ENCODE measurements at places on chromosomes 7 and 10.

DNA sequence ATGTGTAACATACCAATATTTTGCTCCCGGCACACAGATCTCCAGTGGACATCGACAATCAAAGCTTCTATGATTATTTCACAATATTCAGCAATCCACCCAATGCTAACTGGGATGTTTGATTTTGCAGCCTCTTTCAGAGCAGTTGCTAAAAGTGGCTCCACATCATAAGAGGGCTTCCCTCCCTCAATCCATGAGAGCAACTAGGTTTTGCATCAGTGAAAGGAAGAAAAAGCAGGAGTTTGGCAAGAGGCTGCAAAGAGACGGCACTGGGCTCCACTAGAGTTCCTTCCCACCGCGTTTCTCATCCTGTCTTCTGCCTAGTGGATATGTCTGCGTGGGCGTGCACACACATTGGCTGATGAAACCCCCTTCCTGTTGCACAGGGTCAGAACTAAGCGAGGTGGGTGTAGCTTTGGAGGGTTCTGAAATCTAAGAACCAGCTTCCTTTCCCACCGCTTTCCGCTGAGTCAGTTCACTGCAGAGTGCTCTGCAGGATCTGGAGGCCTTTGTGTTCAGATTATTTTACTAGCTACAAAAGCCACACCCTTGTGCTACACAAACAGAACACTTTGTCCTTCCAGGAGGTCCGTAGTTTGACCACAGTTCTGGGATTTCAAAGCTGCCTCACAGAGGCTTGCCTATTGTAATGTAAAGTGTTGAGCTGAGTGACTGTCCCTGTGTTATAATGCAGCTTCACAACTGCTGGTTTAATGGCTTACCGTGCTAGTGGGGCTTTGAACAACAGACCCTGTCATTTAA, 28.1 kb downstream of the ARL4A start:
- DNase-seq: peak; percentile 93

DNA sequence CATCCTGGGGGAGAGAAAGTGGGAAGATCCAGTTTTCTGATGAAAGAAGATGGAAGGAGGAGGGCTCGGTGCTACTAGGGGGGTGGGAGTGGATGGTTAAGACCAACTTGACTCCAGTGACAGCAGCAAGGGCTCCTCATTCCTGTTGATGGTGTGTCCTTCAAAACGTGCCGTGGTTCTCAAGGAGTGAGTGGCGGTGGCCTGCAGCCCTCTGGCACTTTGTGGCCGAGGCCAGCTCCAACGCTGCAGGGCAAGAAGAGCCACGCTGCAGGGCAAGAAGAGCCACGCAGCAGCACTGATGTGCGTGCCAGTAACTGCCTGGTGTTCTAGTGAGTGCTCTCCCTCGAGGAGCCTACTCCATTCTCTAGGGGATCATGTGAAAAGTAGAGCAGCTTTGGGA, 72.1 kb downstream of the GRK5 start:
- no peak for DNase-seq

GRCh38 chr7:8363407-8364015, 69.9 kb upstream of the NXPH1 start:
- DNase-seq: no peak

GRCh38 chr10:68543004-68543918, 15.9 kb upstream of the SLC25A16 start:
- DNase-seq: peak; percentile 77

- peak; percentile 61 for DNase-seq
Observed at GRCh38 chr10:10293481-10293951, 724.2 kb upstream of the CELF2 start.

DNA sequence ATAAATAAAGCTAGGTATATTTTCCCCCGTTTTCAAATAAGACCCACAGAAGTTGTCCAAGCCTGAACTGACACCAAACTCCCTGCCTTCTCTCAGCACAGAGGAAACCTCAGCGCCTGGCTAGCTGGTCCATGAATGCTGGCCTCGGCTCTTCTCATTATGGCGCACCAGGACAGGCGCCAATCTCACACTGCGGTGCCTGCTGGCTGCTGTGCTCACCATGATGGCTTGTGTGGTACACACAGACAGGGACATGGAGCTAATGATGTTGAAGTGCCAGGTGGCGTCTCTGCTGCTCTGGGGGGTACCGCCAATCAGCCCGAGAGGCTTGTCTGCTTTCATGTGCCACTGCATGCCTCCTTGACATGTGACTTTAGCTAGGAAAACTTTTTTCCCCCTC, 43.2 kb upstream of the USP6NL start:
- no peak for DNase-seq

Data from astrocyte of the hippocampus (primary cell).